NCI-H187 treated with DMSO at 0.1 percent for 48 hours (cell line): ENCODE measurements at places on chromosomes 1 and 21.
A peak's percentile ranks its signal among the peaks of the same experiment; 100 is the strongest.

GRCh38 chr1:151157067-151157531, 650 bp downstream of the TNFAIP8L2 start:
- DNase-seq = no peak

DNA sequence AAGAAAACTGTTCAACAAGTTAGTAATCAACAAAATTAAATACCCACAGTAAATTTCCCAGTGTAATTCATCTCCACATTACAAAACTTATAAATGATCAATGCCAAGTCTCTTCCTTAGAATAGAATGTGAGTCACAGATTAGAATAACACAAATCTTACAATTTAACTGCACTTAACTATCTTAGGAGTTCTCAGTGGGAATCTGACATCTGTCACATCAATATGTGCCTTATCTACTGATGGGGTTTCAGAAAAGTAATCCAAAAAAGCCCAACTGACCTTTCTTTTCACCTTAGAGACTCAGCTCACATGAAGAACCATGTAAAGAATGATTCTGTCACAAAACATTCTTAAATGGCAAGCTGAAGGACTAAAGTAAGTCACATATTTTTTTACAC, 141.4 kb downstream of the RERE start:
- no peak for DNase-seq

GRCh38 chr1:11316701-11317100, 43.7 kb downstream of the UBIAD1 start:
- no peak for DNase-seq

- no peak for DNase-seq
These were observed 6.8 kb downstream of the TIE1 start for GRCh38 chr1:43307458-43308158.

DNA sequence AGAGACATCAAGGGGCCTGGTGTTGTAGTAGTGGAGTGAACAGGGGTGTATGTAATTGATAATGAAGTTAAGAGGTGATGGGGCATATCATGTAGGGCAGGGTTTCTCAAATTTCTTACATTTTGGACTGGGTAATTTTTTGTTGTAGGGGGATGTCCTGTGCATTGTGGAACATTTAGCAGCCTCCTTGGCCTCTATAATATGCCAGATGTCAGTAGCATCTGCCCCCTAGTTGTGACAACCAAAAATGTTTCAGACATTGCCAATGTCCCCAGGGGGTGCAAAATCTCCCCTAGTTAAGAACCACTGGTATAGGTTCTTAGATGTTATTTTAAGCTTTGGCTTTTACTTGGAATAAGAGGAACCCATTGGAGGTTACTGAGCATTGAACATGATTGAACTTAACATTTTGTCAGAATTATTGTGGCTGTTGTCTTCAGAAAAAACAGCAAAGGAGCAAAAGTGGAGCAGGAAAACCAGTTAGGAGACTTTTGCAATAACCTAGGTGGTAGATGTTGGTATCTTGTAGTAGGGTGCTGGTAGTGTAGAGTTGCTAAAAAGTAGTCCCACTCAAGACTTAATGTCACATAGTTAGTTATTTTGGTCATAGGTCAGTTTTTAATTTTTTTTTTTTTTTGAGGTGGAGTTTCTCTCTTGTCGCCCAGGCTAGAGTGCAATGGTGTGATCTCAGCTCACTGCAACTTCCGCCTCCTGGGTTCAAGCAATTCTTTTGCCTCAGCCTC, 6.2 kb downstream of the ZNF326 start:
- DNase-seq = no peak

DNA sequence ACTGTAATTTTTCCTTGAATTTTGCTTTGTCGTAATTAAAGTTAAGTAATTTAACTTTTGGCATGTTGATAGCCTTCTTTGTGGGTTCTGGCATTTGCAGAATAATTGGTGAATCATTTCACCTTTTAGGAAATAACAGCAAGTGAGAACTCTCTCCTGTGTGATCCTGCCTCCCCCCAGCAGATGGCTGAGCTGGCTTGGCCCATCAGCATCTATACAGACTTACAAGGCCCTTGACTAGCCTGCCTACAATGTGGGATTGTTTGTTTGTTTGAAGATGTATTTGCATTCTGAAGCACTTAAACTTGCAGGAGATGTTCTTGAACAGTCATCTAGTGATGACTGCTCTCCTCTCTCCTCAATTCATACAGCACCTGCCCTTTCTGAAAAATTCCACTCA, 55.9 kb downstream of the MACO1 start:
- DNase-seq = peak; percentile 81

GRCh38 chr1:199010933-199011332, 372.1 kb downstream of the PTPRC start:
- DNase-seq = no peak

- DNase-seq = no peak
These were observed 235.8 kb downstream of the PTGER3 start for GRCh38 chr1:70811815-70812214.

GRCh38 chr1:245942856-245943255, 564.2 kb downstream of the SMYD3 start:
- no peak for DNase-seq

DNA sequence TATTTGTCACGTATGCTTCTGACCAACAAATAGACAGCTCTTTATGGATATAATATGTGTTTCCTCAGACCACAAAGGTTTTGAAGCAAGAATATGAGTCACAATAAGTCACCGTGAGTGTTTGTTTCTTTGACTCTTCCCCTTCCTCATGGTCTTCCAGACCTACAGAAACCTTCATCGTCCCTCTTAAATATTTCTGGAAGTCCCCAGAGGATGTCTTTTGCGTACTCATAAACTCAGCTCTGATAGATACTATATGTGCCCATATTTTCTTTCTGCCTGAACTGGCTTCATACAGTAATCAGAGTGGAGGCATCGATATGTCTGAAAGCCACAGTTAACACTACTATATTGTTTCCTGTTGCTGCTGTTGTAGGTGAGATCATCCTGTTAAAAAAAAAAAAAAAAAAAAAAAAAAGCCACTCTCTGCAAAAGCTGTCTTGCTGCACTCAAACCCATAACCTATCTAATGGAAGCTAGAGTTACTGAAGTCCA, 38.4 kb downstream of the ADAMTS1 start:
- no peak for DNase-seq

- DNase-seq = no peak
These were observed 58.8 kb upstream of the ZNF644 start for GRCh38 chr1:91080650-91081049.

DNA sequence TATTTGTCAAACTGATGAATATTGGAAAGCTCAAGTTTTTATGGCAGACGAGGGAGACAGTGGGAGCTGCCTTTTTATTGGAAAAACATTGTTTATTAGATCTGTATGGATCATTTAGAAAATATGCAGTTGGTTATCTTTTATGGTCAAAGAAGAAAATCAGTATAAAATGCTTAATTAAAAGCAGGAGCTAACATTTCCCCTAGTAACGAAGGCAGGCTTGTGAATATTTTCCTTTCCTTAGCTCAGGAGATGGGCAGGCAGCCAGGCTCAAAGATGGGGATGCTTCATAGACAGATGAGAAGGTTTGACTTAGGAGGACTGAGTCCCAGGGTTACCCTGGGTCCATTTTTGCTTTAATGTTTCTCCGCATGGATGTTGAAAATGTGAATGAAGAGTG, 26.0 kb downstream of the ROR1 start:
- DNase-seq = no peak

DNA sequence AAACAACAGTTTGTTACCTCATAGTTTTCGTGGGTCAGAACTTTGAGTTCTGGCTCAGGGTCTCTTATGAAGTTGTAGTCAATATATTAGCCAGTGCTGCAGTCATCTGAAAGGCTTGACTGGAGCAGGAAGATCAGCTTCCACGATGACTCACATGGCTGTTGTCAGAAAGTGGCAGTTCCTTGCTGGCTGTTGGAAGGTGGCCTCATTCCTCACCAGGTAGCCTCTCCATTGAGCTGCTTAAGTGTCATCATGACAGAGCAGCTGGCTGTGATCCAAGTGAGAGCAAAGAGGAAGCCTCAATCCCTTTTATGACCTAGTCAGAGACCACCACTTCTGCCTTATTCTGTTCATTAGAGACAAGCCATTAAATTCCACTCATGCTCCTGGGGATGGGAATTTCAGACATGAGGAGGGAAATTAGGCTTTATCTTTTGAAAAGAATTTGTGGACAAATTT, 5.6 kb downstream of the OSBPL9 start:
- DNase-seq = peak; percentile 58

DNA sequence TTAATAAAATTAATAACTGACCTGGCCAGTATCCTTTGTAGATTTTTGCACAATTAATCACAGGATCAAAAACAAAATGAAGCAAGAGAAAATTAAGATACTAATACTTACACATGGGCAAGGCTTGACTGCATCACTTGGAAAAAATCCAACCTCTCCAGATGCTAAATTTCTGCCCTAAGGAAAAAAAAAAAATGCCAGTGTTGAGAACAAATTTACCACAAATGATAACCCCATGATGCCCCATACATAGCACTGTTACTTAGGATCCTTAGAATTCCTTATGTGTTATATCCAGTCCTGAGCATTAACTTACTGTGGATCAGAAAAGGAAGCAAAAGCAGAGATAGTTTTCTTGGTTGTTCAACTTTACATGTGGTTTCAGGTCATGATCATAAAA, 347.5 kb downstream of the VAV3 start:
- DNase-seq = no peak

DNA sequence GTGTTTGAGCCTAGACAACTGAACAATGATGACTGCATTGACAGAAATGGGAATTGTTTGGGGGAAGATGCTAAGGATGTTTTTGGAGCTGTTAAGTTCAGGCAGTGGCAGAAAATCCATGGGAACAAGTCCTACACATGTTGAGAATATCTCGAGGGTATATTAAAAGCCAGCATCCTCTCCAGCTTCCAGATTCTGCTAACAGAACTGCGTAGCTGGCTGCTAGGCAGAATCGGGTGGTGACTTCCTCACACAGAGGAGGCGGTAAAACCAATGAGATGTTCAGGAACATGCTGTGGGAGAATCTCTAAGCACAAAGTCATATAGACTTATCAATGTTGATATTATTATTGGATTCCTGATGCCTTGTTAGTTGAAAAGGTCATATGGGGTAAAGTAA, 14.8 kb downstream of the FAM163A start:
- no peak for DNase-seq

- no peak for DNase-seq
These were observed 161.0 kb upstream of the HMCN1 start for GRCh38 chr1:185573162-185573561.

DNA sequence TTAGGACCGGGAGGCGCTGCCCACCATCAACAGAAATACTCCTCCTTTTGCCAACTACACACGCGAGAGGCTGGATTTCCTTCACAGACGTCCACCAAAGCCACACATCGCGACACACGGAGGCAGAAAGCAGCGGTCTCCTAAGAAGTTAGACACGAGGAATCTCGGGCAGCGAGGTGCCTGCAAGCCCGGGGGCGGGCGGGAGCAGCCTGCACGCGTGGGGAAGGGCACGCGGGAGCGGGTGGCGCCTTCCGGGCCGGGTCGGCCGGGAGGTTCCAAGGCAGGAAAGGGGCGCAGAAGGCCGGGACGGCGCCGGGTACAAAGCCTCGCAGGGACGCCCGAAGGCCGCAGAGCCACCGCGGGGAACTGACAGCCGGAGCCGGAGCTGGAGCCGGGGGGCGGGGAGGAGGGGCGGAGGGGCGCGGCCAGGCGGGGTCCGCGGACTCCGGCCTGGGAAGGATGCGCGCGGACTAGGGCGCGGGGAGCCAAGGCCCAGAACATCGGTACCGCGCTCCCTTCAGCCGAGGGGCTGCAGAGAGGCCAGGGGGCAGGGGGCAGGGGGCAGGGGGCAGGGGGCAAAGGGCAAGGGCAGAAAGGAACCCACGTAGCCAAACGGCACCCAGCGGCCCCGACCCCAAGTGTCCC, 722 bp downstream of the NPHP4 start:
- no peak for DNase-seq

DNA sequence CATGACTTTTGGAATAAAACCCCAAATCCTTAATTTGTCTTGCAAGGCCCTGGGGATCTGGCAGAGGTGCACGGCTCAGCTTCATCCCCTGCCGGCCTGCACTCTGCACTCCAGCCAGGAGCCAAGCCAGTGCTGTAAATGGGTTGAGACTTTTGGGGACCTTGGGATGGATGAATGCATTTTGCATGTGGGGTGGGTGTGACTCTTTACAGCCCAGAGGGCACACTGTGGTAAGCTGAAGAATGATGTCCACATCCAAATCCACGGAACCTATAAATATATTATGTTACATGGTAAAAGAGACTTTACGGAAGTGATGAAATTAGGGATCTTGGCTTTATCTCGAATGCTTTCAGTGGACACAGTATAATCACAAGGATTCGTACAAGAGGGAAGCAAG, 177.8 kb downstream of the EDEM3 start:
- DNase-seq = no peak

- no peak for DNase-seq
These were observed 117.5 kb downstream of the TOMM20 start for GRCh38 chr1:235011064-235011598.

GRCh38 chr1:158931055-158931737, at the start of gene PYHIN1:
Gene PYHIN1 (plus strand): TSS chr1:158931552. CDS start chr1:158936911, 5,359 bp downstream.
- DNase-seq = no peak

- DNase-seq = peak; percentile 74
These were observed 68.3 kb upstream of the TARDBP start for GRCh38 chr1:10943991-10944730.

DNA sequence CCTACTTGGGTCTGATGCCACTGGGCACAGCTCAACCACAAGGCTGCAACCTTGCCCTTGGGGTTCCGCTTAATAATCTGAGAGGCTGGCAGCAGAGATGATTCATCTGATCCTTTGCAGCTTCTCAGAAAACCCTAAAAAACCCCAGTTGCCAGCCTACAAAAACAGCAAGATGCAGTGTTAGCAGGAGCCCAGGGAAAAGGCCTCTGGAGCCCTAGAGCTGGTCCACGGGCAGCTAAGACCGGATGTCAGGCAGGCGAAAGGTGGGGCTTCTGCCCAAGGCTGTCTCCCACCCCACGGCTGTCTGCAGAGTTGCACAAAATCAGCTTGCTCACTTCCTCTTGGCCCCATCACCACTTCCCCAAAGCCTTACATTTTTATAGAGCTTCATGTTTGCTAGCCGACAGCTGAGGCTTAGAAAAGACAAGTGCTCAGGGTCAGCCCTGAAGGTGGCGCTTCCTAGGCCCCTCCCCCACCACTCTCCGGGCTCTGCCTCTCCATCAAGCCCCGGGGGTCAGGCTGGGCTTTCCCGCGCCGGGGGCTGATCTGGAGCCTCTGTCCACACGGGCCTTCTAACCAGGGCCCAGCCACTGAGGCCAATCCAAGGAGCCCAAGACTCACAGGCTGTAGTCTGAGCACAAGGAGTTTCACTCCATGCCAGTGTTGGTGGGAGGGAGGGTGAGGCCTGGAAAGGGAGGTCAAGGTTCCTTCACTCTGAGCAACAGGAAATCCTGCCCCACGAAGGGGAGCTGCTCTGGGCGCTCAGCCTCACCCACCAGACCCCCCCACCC, 4.2 kb upstream of the ADORA3 start:
- DNase-seq = no peak

GRCh38 chr21:36890086-36890485, 76.4 kb downstream of the HLCS start:
- DNase-seq = no peak

GRCh38 chr1:116243333-116244054, 129.6 kb upstream of the ATP1A1 start:
- DNase-seq = peak; percentile 43
